MV-4-11 (cell line): ENCODE measurements at places on chromosomes 7 and 10.

- no peak for DNase-seq
These were observed 37.1 kb downstream of the PRKCQ start for GRCh38 chr10:6542999-6543430.

DNA sequence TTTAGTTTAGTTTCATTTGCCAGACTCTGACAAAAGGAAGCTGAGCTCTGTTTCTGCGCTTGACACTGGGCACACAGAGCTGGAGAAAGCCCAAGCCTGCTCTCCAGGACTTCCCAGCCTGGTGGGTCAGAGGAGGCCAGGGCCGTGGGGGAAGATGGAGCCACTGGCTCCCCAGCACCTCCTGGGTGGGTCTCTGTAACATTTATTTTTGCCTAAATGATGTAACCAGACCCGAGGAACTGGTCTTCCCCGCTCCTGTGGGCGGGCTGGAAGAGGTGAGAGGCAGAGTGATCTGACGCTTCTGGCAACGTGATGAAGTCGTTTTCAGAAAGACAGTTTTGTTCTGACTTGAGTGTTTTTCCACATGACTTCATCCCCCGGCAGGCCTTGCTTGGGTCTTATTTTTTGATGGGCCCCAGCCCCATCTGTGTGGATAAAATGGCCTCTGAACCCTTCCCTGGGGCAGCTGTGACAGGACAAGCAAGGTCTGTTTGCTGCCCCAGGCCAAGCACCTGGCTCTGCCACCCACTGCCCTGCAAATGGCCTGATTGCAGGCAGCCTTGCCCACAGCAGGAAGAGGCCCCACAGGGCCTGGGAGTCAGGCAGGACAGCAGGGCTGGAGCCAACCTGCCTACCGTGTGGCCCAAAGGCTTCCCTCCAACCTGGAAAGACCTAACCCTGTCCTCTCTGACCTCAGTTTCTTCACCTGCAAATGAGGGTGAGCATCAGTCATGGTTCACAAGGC is 304.9 kb upstream of the ZMIZ1 start:
- DNase-seq = no peak

DNA sequence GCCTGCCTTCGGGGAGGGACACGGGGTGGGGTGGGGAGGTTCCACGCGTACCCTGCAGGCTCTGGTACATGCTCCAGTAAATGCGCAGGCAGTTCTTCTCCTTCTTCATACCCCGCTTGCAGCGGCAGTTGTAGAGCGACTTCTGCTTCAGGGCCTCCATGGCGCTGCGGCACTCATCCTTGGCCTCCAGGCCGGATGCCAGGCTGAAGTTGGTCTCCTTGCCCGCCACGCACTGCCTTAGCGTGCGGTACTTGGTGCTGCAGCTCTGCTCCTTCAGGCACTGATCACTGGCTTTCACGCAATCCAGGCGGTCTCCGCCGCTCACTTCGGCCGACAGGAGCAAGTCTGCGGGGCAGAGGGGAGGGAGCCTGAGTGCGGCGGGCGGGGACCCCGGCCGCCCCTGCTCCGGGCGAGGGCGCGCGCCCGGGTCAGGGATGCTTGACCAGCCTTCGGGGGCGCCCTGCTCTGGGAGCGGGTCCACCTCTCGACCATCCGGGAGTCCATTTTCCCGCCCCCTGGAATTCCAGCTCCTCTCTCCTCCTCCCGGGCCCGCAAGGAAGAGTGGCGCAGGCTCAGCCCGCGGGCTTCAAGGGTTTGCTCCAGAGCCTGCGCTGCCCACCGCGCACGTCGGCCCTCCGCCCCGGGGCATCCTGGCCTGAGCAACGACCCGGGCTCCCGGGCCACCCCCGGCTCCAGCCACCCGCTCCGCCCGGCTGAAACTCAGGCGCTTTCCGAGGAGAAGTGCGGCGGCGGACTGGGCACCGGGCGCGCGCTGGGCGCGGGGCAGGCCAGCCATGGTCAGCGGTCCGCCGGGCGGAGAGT is 2.0 kb downstream of the GFRA1 start:
- DNase-seq = no peak

GRCh38 chr10:24756283-24756682 is 32.6 kb upstream of the ARHGAP21 start:
- DNase-seq = no peak

DNA sequence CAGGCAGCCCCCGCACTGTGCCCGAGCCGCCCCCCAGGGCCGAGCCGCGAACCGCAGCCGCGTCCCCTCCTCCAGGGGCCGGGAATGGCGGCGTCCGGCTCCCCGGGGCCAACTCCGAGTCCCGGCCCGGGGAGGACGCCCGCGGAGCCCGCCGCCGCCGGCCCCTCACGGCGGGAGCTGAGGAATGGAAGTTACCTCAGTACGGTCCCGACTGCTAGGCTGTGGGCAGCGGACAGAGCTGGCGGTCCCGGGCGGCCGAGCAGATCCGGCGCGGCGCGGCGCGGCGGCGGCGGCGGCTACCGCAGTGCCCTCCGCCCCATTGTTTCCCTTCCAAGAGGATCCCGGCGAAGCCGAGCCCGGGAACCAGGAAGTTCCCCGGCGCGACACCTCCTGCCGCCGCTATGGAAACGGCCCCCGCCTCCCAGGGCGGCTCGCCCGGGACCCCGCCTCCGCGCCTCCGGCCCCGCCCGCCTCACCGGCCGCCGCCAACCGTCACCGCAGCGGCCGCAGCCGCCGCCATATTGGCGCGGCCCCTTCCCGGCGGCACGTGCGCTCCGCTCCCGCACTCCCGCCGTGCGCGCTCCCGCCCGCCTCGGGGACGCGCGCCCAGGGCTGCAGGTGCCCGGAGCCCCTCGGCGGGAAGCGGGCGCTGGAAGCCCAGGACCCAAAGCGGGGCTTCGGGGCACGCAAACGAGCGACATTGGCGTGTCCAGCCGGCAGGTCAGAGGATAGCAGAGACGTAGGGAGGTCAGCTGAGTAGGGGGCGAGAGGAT is at the start of gene USP6NL:
Gene USP6NL (minus strand): TSS at position 403 of the 773 bp plus-strand sequence. CDS start 14,016 bp downstream, outside the sequence.
- peak; percentile 36 for DNase-seq
